SK-N-MC (cell line): ENCODE measurements at places on chromosomes 4 and X.

DNA sequence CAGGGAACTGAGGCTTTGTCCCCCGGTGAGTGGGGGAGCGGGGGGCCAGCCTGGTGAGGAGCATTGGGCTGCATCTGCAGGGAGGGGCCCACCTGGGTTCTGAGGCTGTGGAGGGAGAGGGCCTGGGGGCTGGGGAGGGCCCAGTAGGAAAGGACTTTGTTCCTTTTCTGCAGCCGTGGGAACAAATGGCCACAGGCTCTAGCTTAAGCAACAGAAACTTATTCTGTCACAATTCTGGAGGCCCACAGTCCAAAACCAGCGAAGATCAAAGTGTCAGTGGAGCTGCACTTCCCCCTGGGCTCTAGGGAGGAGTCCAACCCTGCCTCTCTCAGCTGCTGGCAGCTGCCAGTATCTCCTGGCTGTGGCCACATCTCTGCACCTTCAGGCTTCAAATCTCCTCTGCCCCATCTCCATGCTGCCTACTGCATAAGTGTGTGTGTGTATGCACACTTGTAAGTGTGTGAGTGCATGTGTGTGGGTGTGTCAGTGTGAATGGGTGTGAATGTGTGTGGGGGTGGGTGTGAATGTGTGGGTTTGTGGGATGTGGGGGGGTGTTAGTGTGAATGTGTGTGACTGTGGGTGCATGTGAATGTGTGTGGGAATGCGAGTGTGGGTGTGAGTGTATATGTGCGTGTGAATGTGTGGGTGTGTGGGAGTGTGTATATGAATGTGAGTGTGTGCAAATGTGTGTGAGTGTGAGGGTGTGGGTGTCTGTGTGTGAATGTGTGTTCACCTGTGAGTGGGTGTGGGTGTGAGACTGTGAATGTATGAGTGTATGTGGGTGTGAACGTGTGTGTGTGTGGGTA, 204.5 kb upstream of the PSAPL1 start:
- no peak for DNase-seq

- DNase-seq = no peak
These were observed 1433.8 kb upstream of the TENM3 start for GRCh38 chr4:180809439-180809838.

GRCh38 chrX:18931972-18932371, 51.9 kb downstream of the PHKA2 start:
- DNase-seq = peak; percentile 50

DNA sequence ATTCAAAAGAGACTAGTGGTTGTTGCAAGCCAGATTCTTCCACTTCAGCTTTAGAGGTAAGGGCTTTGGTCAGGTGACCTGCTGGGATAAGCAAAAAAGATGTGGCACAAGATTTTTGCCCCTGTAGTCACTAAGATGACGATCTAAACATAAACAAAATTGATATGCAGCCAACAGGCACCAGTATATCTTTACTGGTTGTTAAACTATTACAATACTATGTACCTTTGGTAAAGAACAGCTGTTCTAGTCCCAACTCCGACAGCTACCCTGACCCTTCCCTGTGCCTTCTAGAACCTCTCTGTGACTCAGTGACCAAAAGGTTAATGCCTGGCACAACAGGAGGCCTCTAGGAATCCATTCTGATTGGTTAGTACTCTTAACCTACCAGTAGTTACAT, 59.6 kb downstream of the MGST2 start:
- DNase-seq = no peak

- DNase-seq = no peak
These were observed 350.3 kb downstream of the STIM2 start for GRCh38 chr4:27210956-27211355.

DNA sequence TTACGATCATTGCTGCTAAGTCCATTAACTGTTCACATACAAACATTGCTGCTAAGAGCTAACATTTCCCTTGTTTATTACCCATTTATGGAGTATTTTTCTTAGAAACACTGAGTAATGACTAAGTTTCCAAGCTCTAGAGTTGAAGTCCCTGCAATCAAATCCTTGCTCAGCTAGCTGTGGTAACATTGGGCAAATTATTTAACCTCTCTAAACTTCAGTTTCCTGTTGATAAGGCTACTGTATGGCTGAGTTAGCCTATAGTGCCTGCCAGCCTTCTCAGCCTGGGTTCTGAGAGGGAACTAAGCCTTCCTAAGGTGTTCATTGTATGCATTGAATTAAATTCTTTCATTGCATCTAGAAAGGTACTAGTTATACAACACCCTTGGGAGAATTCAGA, 15.2 kb upstream of the SCOC start:
- no peak for DNase-seq

DNA sequence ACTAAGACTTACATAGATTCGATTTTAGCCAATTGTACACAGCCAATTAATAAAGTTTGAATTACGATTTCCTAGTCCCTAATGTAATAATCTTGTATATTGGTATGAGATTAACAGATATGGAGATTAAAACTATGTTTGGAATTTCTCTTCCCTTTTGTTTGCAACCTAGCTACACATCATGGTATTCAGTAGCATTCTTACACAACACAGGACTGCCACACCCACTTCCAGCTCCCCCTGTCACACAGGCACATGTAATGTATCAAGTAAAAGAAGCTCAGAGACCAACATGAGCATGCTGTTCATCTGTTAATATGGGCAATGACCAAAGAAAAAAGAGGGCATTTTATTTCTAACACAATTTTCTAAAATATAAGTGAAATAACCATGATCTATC, 12.8 kb downstream of the SLC6A14 start:
- DNase-seq = no peak

GRCh38 chr4:36363024-36363423, 81.6 kb downstream of the DTHD1 start:
- no peak for DNase-seq

- no peak for DNase-seq
These were observed 197.4 kb downstream of the PTTG2 start for GRCh38 chr4:38157592-38157991.

DNA sequence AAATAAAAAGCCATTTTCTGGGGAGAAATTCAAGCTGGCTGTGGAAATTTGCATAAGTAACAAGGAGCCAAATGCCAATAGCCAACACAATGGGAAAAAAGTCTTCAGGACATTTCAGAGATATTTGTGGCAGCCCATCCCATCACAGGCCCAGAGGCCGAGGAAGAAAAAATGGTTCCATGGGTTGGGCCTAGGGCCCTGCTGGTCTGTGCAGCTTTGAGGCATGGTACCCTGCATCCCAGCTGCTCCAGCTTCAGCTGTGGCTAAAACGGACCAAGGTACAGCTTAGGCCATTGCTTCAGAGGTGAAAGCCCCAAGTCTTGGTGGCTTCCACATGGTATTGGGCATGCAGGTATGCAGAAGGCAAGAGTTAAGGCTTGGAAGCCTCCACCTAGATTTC, 14.2 kb upstream of the IL9R start:
- DNase-seq = no peak

DNA sequence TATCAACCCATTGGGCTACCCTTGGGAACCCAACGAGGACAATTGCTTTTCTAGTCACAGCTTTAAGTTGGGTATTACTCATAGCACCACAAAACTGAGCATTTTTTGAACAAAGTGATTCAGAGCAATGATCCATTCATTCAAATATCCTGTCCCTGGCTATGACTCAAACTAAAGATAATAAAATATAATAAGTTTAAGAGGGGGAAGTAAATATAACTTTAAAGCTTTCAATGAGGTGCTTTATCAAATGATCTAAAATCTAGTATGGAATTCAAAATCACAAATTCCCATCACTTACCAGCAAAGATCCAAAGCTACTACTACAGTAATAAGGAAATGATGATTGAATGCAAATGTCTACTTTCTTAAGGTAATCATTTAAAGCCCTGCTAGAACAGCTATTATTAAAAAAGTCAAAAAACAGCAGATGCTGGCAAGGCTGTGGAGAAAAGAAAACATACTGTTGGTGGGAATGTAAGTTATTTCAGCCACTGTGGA, 39.8 kb upstream of the S100G start:
- DNase-seq = no peak

DNA sequence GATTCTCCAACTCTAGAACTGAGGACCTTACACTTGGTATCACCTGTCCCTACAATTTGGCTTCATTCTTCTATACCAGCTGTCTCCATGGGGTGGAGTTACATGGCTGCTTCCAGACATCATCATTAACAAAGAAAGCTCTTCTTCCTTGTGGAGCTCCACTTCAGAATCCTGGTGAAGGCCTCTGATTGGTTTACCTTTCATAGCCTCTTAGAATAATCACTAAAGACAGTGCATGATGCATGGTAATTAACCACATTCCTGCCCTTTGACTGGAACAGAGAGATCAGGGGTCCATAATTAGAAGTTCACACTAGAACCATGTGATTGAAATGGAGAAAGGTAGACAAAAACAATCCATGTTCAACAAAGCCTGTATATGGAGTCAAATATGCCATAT, 112.6 kb upstream of the ZNF827 start:
- DNase-seq = no peak

- DNase-seq = no peak
These were observed 86.5 kb downstream of the SH3RF1 start for GRCh38 chr4:169184236-169184635.

DNA sequence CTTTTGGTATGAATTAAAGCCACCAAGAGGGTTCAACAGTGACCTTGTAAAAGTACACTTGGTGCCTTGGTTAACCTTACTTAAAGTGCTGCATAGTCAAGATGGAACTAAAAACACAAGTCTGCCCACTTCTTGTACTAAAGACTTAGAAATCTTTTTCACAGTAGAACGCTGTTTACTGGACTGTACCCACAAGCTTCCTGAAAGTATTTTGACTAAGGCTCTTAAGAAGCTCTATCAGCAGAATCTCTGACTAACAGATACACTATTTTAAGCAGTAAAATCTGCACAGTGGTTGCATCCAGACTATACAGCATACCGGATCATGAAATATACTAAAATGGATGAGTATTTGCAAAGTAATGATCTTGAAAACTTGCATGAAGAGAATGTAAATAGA, 7.2 kb downstream of the RAB28 start:
- no peak for DNase-seq

DNA sequence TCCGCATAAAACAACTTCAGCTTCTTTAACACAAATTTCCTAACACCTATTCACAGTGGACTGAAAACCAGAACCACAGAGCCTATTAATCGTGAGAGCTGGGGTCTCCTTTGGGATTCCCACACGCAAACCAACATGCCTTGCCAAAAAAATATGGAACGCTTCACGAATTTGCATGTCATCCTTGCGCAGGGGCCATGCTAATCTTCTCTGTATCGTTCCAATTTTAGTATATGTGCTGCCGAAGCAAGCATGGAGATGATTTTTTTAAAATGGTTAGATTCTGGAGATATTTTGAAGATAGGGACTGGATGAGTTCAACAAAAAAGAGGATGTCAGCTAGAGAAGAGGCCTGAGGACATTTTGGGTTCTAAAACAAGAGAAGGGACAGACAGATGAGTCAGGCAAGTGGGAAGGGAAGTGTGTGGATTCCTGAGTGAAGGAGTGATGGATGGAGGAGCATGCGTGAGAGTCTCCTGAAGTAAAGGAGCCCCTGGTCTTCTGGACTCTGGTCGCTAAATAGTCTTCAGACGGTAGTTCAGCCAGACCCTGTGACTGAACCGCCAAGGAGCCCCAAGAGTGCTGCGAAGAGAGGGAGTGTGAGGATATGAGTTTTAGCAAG, 9.5 kb upstream of the GATA1 start:
- no peak for DNase-seq

DNA sequence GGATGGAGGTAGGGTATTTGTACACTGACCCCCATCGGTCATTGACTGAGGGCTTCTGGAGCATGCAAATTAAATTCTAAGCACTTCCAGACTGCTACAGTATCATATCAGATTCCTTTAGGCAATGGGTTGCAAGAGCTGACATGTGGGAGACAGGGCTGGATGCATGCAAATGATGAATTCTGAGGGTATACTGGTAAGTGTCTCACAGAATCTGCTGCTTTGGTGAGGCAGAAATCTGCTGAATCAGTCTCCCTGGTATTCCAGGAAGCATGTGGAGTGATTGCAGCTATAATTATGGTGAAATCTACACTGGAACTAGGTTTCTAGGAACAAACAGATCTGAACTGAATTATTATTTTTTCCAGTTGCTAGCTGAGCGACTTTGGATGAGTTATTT, 684.9 kb upstream of the MAGEB2 start:
- DNase-seq = no peak

DNA sequence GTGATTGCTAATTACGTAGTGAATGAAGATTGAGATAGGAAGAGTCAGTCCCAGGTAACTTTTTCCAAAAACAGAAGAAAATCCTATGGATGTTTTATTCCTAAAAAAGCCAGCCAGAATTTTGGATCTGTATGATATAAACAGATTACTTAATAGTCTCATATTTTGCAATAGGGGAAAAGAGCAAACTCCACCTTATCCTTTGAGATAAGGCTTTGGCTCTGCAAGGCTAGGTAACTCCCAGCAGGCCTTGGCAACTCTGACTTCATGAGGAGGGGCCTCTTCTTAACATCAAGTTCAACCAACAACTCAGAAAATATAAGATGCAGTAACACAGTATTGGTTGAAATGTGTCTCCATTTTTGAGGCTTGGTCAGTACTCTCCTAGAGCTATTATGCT, 98.7 kb upstream of the SLC4A4 start:
- no peak for DNase-seq

DNA sequence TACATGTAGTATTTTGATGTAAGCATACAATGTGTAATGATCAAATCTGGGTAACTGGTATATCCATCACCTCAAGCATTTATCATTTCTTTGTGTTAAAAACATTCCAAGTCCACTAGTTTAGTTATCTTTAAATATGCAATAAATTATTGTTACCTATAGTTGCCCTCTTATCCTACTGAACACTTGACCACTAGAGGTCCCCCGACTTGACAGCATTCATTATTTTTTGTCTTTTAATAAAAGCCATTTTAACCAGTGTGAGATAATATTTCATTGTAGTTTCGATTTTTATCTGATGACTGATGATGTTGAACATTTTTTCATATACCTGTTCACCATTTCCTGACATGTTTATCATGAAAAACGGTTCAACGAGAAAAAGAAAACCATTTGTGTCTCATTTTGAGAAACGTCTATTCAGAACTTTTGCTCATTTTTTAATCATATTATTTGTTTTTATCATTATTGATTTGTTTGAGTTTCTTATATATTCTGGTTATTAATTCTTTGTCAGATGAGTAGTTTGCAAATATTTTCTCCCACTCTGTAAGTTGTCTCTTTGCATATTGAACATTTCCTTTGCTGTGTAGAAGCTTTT, 199.0 kb upstream of the CXXC4 start:
- no peak for DNase-seq

- no peak for DNase-seq
These were observed 90.6 kb upstream of the AFAP1 start for GRCh38 chr4:8030121-8030781.

DNA sequence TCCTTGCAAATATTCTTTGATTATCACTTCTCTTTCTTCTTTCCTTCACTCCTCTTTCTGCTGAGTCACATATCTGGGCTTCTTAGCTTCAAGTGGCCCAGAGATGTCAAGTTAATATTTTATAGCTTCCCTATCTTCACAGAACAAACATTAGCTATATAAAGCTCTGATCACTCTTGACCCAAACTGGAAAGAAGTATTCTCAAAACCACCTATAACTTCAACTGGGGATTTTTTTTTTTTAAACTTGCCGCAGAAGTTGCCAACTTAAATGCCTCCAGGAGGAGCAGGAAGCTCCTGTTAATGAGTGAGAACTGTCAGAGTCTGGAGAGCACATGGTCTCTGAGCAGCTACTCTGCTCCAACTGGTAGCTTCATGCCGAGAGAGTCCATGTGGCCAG, 233.3 kb upstream of the EDNRA start:
- DNase-seq = no peak
